ENCODE measurements at places on chromosomes 3 and 15. TPM values are rescaled to one million over a fixed set of nuclear protein-coding genes. Genes with fewer than 3 reads are reported as not detected.

- no peaks in the 10 kb centered on the region for H3K4me1 ChIP-seq
- H3K36me3 ChIP-seq = no peaks in the 10 kb centered on the region
- peaks cover 1% of the 10 kb centered on the region for H3K27me3 ChIP-seq
- no peak for DNase-seq
- no peak overlapping the region for H3K27ac ChIP-seq
- no peak overlapping the region for H3K4me3 ChIP-seq
These were observed 63.7 kb downstream of the SLC7A14 start for GRCh38 chr3:170522201-170522600.

Gene SERPINI2
- not detected for total RNA-seq

DNA sequence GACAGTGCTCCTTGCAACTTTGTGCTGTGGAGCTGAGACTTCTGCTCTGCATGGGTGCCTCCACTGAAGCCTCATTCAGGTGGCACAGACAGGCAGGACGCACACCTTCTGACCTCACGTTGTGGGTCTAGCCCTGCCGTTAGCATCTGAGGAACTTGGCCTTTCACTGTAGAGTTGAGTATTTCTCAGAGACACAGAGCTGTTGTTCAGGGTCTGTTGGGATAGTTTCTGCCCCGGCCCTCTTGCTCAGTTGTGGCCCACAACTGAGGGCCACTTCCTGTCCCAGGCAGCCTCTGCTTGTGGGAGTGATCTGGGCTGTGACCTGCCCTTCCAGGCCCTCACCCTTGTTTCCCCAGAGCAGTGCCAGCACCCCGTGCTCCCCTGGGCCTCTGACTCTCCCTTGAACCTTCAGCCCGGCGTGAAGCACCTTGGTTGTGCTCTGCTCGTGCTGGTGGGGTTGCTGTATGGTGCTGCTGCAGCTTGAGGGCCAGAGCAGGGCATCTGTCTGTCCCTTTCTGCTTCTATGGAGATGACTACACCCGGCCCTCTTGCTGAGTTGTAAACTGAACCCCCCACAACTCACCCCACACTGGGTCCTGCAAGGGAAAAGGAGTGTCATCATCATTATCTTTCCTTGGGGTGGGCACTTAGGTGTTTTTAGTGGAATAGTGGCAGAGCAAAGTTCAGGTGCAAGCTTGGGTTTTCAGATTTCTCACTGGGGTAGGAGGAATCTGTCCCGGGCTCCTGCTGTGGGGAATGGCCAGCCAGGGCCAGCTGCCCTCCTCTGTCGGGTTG is 11.7 kb downstream of the BAHD1 start:
- H3K4me1 ChIP-seq = peaks cover 93% of the 10 kb centered on the region
- peak overlapping the region; percentile 37 for H3K4me3 ChIP-seq
- H3K36me3 ChIP-seq = no peaks in the 10 kb centered on the region
- no peaks in the 10 kb centered on the region for H3K27me3 ChIP-seq
- H3K27ac ChIP-seq = peak overlapping the region; percentile 43

GRCh38 chr3:119279101-119279554 is 15.1 kb upstream of the ARHGAP31 start:
- H3K36me3 ChIP-seq = no peaks in the 10 kb centered on the region
- no peak for DNase-seq
- no peaks in the 10 kb centered on the region for H3K27me3 ChIP-seq
- no peak overlapping the region for H3K4me3 ChIP-seq

- DNase-seq = no peak
- H3K27me3 ChIP-seq = no peaks in the 10 kb centered on the region
- H3K27ac ChIP-seq = no peak overlapping the region
- H3K36me3 ChIP-seq = no peaks in the 10 kb centered on the region
- H3K4me1 ChIP-seq = no peaks in the 10 kb centered on the region
These were observed 836.8 kb upstream of the NECTIN3 start for GRCh38 chr3:110234831-110235230.

Gene HCLS1
- total RNA-seq = not detected

GRCh38 chr3:124634210-124635168 is 95.8 kb upstream of the UMPS start:
- peaks cover 20% of the 10 kb centered on the region for H3K36me3 ChIP-seq
- peak overlapping the region; percentile 76 for H3K27ac ChIP-seq
- peak overlapping the region; percentile 29 for H3K4me3 ChIP-seq

DNA sequence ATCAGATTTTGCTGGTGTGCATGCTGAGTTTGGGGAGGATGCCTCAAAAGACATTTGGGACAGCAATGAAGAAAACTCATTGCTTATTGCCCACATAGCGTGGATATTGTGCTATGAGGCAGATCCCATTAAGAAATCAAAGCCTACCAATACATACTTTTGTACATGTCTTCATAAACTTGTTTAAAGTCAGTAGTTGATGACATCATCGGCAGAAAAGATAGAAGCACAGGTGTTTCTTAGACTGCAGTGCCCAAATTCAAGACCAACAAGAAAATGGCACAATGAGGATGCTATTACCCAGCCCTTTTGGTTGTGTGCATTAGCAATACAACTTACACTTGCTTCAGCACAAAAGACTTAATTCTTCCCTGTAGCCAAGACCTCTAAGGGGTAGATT is 428.7 kb upstream of the RARB start:
- H3K36me3 ChIP-seq = no peaks in the 10 kb centered on the region
- no peak for DNase-seq
- no peak overlapping the region for H3K27ac ChIP-seq

DNA sequence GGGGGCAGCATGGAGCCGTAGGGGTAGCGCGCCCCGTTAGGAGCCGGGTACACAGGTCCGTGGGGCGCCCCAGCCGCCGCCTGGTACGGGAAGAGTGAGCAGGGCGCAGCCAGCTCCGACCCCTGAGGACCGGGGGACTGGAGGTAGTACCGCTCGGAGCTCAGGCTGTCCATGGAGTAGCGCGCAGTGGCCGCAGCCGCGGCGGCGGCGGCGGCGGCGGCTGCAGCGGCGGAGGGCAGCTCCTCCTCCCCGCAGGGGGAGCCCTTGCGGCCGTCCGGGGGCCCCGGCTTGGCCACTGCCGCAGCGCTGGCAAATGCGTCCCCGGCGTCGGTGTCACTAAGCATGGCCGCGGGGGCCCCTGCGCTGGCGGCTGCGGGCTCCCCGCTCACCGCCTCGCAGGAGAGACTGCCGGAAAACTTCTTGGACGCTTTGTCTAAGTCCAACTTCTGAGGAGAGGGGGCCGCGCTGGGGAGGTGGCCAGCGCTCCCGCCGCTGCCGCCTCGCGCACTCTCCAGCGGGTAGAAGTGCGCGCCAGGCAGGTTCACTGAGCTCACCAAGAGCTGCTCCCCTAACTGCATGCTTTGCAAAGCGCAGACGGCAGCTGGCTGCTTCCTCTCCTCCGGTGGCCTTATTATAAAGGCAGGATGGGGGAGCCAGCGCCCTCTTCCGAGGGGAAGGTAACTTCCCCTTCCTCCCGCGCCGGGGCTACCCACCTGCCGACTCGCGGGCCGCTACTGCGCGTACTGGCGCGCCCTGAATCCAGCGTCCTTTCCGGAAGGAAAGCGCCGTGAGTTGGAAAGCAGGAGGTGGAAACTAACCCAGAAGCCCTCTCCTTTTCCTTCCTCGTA is at the start of gene EOMES:
TSS of gene EOMES (minus strand) at position 607 of the 848 bp plus-strand sequence. CDS start at position 578, 29 bp downstream.
- H3K4me3 ChIP-seq = peak within 1 kb of the TSS; percentile 66
- peaks cover 69% of the 10 kb centered on the region for H3K27me3 ChIP-seq
- peak; percentile 30 for DNase-seq
- no peak within 1 kb of the TSS for H3K27ac ChIP-seq

- H3K36me3 ChIP-seq = no peaks in the 10 kb centered on the region
- no peak for DNase-seq
- no peaks in the 10 kb centered on the region for H3K27me3 ChIP-seq
- H3K4me3 ChIP-seq = no peak overlapping the region
- H3K27ac ChIP-seq = no peak overlapping the region
These were observed 370.6 kb upstream of the ROBO2 start for GRCh38 chr3:76669322-76669721.

Gene POC1A
- total RNA-seq = 20.0 TPM

Gene SRP14
- total RNA-seq = 208 TPM

Gene SPESP1
- not detected for total RNA-seq

DNA sequence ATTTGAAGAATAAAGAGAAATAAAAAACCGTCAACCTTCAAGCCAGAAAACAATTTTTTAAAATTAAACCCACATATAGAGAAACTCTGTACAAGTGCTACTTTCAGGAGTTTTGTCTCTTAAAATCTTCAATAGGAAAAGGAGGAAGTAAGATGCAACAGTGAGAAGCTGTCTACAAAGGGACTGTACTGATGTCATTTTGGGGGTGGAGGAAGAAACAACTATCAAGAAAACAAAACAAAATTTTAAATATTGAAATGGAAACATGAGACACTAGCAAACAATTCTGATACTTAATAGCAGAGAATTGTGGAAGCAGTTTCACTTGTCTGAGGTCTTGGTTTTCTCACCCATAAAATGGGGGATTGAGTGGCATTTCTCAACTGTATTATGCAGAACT is 84.4 kb downstream of the SLMAP start:
- no peak for DNase-seq
- H3K27me3 ChIP-seq = no peaks in the 10 kb centered on the region

- H3K4me3 ChIP-seq = no peak overlapping the region
- H3K4me1 ChIP-seq = peaks cover 30% of the 10 kb centered on the region
- no peak overlapping the region for H3K27ac ChIP-seq
- H3K27me3 ChIP-seq = no peaks in the 10 kb centered on the region
- no peak for DNase-seq
- H3K36me3 ChIP-seq = peaks cover 9% of the 10 kb centered on the region
These were observed 4.2 kb downstream of the RPL15 start for GRCh38 chr3:23921052-23921511.

Gene WDR49
- 0.04 TPM for total RNA-seq

Gene CYP1A2
- not detected for total RNA-seq

DNA sequence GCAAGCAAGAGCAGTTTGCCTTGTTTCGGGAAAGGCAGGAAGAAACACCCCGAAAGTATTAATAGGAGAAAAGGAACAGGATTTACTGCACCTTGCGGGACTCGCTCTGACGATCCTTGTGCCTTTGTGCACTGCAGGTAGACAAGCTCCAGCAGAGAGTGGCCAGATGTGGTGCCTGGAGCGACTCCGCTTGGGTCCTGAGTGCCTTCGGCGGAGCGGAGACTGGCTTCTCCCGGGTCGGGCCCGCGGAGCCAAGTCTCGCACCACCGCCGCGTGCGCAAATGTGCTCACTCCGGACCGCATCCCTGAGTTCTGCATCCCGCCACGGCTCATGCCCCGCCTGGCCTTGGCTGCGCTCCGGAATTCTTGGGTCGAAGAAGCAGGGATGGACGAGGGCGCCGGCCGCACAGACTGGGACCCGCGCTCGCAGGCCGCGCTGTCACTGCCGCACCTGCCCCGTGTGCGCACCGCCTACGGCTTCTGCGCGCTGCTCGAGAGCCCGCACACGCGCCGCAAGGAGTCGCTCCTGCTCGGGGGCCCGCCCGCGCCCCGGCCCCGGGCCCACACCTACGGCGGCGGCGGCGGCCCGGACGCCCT is 769 bp downstream of the C2CD4A start:
- H3K4me1 ChIP-seq = peaks cover 34% of the 10 kb centered on the region
- peak overlapping the region; percentile 48 for H3K4me3 ChIP-seq
- H3K27ac ChIP-seq = no peak overlapping the region
- DNase-seq = no peak
- no peaks in the 10 kb centered on the region for H3K36me3 ChIP-seq

DNA sequence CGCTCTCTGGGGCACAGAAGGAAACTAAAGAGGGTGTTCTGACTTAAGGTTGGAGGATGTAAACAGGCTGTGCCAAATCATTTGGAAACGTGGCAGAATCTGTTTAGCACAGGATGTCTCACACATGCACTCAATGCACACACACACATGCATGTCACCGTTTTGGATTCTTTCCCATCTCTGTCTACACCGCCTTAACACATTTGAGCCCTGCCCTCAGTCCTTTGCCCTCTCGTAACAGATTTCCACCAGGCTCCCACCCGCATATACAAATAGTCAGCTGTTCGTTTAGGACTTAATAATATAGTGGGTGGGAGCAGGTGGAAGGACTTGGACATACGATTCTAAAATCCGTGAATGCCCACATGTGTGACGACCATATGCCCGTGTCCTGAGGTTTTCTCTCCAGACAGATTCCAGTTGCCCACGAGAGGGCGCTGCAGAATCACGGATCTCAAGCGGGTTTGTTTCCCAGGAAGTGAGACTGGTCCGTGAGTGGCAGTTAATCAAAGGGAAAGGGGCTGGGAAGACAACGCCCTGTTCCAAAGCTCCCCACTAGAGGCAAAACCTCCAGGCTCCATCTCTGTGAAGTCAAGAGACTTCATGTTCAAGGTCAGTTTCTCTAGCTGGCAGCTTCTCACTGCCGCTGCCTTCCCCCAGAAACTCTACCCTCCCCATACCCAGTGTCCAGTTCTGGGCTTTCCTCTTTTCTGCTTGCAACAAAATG is 44.5 kb downstream of the NOX5 start:
- no peaks in the 10 kb centered on the region for H3K27me3 ChIP-seq
- DNase-seq = peak; percentile 83
- peaks cover 34% of the 10 kb centered on the region for H3K4me1 ChIP-seq

- H3K36me3 ChIP-seq = no peaks in the 10 kb centered on the region
- H3K4me1 ChIP-seq = no peaks in the 10 kb centered on the region
- H3K27me3 ChIP-seq = no peaks in the 10 kb centered on the region
- H3K4me3 ChIP-seq = no peak overlapping the region
- peak; percentile 44 for DNase-seq
- no peak overlapping the region for H3K27ac ChIP-seq
These were observed 49.4 kb upstream of the FMN1 start for GRCh38 chr15:33243869-33244268.

DNA sequence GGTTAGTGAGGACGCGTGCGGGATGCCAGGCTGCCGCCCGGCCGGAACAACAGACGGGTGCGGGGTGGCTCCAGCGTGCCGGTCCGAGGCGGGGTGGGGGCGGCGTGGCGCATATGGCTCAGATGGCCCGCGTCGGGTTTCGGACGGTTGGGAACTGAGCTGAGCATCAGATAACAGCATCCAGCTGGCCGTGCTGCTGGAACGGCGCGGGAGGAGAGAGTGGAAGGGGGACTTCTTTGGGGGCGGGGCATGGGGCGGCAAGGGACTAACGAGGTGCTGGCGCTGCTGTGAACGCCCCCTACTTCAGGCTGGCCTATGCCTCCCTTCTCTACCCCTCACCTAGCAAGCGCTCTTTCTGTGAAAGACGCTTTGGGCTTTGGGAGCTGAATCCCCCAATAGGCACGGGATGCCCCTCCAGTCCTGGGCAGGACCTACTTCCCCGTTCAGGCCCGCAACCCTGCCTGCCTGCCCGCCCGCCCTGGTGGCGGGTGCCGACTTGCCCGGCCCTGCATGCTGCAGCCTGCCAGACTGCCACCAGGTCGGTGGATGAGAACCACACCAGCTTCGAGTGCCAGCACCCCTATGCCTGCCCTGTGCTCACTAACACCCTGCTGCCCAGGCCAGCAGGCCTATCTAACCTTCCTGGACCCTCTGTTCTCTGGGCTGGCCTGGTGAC is 542 bp downstream of the INKA1 start:
- H3K4me3 ChIP-seq = peak overlapping the region; percentile 85
- no peaks in the 10 kb centered on the region for H3K36me3 ChIP-seq
- H3K27me3 ChIP-seq = peaks cover 12% of the 10 kb centered on the region
- no peak overlapping the region for H3K27ac ChIP-seq
- H3K4me1 ChIP-seq = peaks cover 85% of the 10 kb centered on the region
- no peak for DNase-seq

DNA sequence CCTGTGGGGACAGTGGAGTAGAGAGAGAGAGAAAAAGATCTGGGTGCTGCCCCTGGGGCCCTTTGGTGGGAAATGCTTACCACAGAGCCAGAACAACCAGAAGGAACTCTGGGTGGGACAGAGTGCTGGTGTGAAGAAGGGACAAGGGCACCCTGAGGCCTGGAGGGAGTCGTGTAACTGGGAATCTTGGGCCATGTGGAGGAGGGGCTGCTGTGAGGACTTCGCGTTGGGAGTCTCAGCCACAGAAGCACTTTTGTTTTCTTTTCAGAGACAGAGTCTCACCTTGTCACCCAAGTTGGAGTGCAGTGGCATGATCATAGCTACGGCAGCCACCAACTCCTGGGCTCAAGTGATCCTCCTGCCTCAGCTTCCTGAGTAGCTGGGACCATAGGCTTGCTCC is 24.3 kb downstream of the XYLB start:
- no peak for DNase-seq
- H3K27me3 ChIP-seq = no peaks in the 10 kb centered on the region
- H3K27ac ChIP-seq = no peak overlapping the region
- no peaks in the 10 kb centered on the region for H3K4me1 ChIP-seq
